Tibial artery (tissue), 4 donors: ENCODE measurements at places on chromosomes 2 and 18.

GRCh38 chr2:169732583-169733358 lies 861 bp upstream of the KLHL23 start:
- no peak for DNase-seq

- peak; percentile 81 for DNase-seq
Measured at GRCh38 chr2:85705680-85706039, 11.5 kb downstream of the GNLY start.

DNA sequence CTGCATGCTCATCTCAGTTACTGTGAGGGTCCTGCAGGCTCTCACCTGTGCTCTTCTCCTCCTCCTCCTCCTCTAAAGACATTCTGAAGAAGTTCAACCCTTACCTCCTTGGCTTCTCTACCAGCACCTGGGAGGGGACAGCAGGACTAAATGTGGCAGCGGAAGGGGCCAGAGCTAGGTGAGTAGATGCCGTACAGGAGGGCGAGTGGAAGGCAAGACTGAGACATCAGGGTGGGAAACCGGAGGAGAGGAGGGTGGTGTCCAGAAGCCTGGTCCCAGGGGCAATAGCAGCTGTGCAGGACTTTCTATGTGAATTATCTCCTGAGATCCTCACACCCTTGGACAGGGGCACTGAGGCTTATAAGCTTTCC lies 124.9 kb downstream of the PLB1 start:
- peak; percentile 64 for DNase-seq

GRCh38 chr2:29657674-29658073 lies 263.7 kb downstream of the ALK start:
- no peak for DNase-seq

GRCh38 chr2:106025796-106026195 lies 168.3 kb downstream of the UXS1 start:
- no peak for DNase-seq
